ENCODE measurements at places on chromosomes 13 and 19. TPM values are rescaled to one million over a fixed set of nuclear protein-coding genes. Genes with fewer than 3 reads are reported as not detected.

Gene EFNA2
- total RNA-seq, result 34.7 TPM

GRCh38 chr13:101262306-101262705 is 154.0 kb downstream of the NALCN start:
- H3K36me3 ChIP-seq, result no peaks in the 10 kb centered on the region
- H3K4me3 ChIP-seq, result no peak overlapping the region
- no peaks in the 10 kb centered on the region for H3K27me3 ChIP-seq
- no peaks in the 10 kb centered on the region for H3K4me1 ChIP-seq
- DNase-seq, result no peak

GRCh38 chr13:95714142-95714832 is 37.3 kb downstream of the DNAJC3 start:
- H3K4me3 ChIP-seq, result no peak overlapping the region
- H3K36me3 ChIP-seq, result no peaks in the 10 kb centered on the region
- H3K27me3 ChIP-seq, result no peaks in the 10 kb centered on the region
- no peaks in the 10 kb centered on the region for H3K4me1 ChIP-seq

GRCh38 chr19:9792206-9793070 is 23.9 kb upstream of the ZNF846 start:
- H3K27me3 ChIP-seq, result peaks cover 5% of the 10 kb centered on the region
- no peak overlapping the region for H3K27ac ChIP-seq
- peaks cover 12% of the 10 kb centered on the region for H3K4me1 ChIP-seq
- DNase-seq, result peak; percentile 99
- no peaks in the 10 kb centered on the region for H3K36me3 ChIP-seq
- H3K4me3 ChIP-seq, result peak overlapping the region; percentile 88

Gene WASF3
- 106 TPM for total RNA-seq

Gene GARIN5A
- total RNA-seq, result 8.4 TPM

Gene GAPDHS
- total RNA-seq, result not detected

- peaks cover 7% of the 10 kb centered on the region for H3K4me1 ChIP-seq
- peak; percentile 73 for DNase-seq
- no peaks in the 10 kb centered on the region for H3K36me3 ChIP-seq
- no peaks in the 10 kb centered on the region for H3K27me3 ChIP-seq
Measured at GRCh38 chr19:36140304-36141038, 605 bp downstream of the CAPNS1 start.

Gene SIGLECL1
- total RNA-seq, result not detected

Gene CEBPA
- total RNA-seq, result 2.9 TPM

DNA sequence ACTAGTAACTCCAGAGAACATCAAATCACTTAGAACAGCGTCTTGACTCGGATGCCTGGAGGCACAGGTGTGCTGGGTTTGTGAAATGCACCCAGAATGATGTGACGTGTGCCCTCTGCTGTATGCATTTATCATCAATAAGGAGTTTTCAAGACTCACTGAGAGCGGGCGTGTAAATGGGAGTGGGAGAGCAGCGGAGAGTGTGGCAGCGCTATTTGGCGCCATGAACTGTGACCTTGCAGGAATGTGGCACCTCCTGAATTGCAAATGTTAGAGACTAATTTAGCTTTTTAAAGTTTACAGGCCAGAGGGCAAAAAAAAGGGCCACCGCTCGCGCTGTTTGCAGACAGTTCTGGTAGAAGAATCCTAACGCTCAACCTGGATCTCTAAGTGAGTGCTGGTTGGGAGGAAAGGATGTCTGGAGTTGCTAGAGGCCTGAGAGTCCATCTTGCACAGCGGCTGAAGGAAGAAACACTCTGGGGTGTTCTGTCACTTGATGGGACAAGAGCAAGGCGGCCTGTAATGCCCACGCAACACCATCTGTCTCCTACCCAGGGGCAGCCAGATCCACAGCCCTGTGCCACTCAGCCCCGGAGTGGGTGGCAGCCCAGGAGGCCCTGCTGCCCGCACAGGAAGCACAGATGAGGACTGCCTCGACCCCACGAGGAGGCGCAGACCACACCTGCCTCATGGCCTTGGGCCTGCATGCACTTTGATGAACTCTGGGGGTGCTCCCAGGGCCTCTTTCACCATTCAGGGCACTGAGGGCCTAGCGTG is 19.7 kb downstream of the RANBP3 start:
- no peaks in the 10 kb centered on the region for H3K36me3 ChIP-seq
- no peak overlapping the region for H3K27ac ChIP-seq
- H3K4me3 ChIP-seq, result no peak overlapping the region

GRCh38 chr13:81582381-81582780 is 1241.5 kb upstream of the SPRY2 start:
- no peak overlapping the region for H3K4me3 ChIP-seq
- H3K27me3 ChIP-seq, result no peaks in the 10 kb centered on the region
- peaks cover 3% of the 10 kb centered on the region for H3K4me1 ChIP-seq
- DNase-seq, result no peak
- no peak overlapping the region for H3K27ac ChIP-seq
- no peaks in the 10 kb centered on the region for H3K36me3 ChIP-seq

GRCh38 chr13:32340914-32341313 is 25.6 kb downstream of the BRCA2 start:
- H3K27ac ChIP-seq, result no peak overlapping the region
- H3K4me3 ChIP-seq, result no peak overlapping the region
- H3K27me3 ChIP-seq, result no peaks in the 10 kb centered on the region
- H3K36me3 ChIP-seq, result peaks cover 21% of the 10 kb centered on the region
- no peak for DNase-seq

DNA sequence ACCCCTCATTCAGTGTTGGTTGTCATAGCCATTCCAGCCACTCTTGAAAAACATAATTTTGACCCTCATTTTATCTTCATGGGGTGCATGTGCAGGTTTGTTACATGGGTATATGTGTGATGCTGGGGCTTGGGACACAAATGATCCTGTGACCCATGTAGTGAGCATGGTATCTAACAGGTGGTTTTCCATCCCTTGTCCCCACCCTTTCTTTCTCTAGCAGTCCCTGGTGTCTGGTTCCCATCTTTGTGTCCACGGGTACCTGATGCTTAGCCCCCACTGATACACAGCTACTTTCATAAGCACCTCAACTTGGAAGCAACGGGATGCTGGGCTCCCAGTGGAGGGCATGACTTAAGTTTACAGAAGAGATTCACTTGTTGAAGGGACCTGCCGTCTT is 373.5 kb downstream of the UQCRFS1 start:
- H3K4me1 ChIP-seq, result no peaks in the 10 kb centered on the region
- no peak overlapping the region for H3K4me3 ChIP-seq
- H3K27me3 ChIP-seq, result no peaks in the 10 kb centered on the region
- H3K27ac ChIP-seq, result no peak overlapping the region

GRCh38 chr13:60945396-60945795 is 470.3 kb downstream of the PCDH20 start:
- H3K36me3 ChIP-seq, result no peaks in the 10 kb centered on the region
- no peak overlapping the region for H3K27ac ChIP-seq
- no peak overlapping the region for H3K4me3 ChIP-seq
- H3K4me1 ChIP-seq, result no peaks in the 10 kb centered on the region

DNA sequence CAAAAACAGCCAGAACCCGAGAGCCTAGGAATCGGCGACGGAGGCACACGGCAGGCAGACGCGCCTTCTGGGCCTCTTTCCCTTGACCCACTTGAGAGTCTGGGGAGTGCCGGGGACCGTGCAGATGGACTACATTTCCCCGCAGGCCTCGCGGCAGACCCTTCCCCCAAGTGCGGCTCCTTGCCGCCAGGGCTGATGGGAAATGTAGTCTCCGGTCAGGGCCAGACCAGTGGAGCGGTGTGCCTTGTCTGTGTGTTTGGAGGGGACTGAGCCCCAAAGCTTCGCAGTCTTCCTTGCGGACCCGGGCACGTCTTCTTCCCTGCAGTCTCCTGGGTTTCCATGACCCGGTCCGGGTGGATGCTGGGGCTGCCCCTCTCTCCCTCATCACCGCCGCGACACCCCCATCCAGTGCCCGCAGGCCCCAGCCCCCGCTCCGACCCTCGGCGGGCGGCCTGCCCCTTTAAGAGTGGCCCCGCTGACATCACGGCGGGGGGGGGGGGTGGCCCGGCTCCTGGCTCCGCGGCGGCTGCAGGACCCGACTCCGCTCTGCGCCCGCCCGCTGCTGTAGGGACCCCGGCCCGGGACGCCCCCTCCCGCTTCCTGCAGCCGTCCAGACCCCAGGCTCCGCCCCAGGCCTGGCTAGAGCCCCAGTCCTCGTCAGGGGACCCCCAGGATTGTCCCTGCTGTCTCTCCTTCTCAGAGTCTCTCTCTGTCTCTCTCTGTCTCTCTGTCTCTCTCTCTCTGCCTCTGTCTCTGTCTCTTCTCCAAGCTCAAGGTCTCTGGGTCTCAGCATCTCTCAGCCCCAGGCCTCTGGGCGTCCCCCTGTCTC is 758 bp upstream of the CACNG7 start:
- H3K4me1 ChIP-seq, result peaks cover 9% of the 10 kb centered on the region
- no peaks in the 10 kb centered on the region for H3K36me3 ChIP-seq
- H3K4me3 ChIP-seq, result peak overlapping the region; percentile 99
- peak; percentile 88 for DNase-seq
- H3K27ac ChIP-seq, result no peak overlapping the region

Gene IGFL2
- not detected for total RNA-seq

DNA sequence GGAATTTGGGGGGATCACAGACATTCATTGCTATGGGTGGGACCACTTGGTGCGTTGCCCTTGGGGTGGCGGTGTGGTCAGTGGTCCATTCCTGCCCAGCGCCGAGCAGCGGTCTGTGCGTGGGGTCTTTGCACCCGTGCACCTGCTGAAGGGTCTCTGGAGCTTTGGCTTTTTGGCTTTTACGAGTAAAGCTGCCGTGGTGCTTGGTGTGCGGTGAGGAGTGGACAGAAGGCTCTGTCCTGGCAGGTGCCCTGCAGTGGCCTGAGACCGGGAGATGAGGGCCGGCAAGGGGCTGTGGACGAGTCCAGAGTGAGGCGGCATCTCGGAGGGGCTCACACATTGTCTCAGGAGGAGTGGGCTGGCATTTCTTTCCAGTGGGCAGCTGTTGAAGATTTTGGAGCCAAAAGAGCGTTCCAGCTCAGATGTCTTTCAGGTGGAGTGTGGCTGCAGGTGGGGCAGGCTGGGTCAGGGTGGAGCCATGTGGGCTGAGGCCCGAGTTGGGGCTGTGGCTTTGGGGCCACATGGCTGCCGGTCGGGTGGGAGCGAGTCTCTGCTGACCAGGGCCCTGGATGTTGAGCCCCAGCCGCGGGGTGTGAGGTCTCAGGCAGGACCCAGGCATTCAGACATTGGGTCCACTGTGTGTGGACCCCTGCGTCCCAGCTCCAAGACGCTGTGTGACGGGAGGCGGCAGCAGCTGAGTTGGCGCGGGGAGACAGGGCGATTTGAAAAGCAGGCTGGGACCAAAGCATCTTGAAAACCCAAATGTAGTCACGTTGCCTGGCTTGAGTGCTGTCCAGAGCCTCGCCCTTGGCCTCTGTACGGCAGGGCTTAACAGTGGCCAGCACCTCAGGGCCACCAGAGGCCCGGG is 11.7 kb downstream of the GNA11 start:
- no peaks in the 10 kb centered on the region for H3K4me1 ChIP-seq
- no peak for DNase-seq
- no peak overlapping the region for H3K4me3 ChIP-seq
- H3K36me3 ChIP-seq, result no peaks in the 10 kb centered on the region
- H3K27me3 ChIP-seq, result no peaks in the 10 kb centered on the region

Gene FFAR1
- not detected for total RNA-seq

- peak overlapping the region; percentile 29 for H3K4me3 ChIP-seq
- H3K4me1 ChIP-seq, result peaks cover 59% of the 10 kb centered on the region
- H3K36me3 ChIP-seq, result no peaks in the 10 kb centered on the region
- no peak overlapping the region for H3K27ac ChIP-seq
- peaks cover 100% of the 10 kb centered on the region for H3K27me3 ChIP-seq
Measured at GRCh38 chr13:27968316-27969081, 616 bp downstream of the CDX2 start.

Gene ZNF230
- 4.7 TPM for total RNA-seq

Gene TBXA2R
- 0.09 TPM for total RNA-seq

GRCh38 chr13:73254827-73255226 is 196.0 kb downstream of the KLF5 start:
- no peak overlapping the region for H3K27ac ChIP-seq
- peaks cover 25% of the 10 kb centered on the region for H3K4me1 ChIP-seq
- no peak for DNase-seq

Gene CGB8
- total RNA-seq, result not detected

DNA sequence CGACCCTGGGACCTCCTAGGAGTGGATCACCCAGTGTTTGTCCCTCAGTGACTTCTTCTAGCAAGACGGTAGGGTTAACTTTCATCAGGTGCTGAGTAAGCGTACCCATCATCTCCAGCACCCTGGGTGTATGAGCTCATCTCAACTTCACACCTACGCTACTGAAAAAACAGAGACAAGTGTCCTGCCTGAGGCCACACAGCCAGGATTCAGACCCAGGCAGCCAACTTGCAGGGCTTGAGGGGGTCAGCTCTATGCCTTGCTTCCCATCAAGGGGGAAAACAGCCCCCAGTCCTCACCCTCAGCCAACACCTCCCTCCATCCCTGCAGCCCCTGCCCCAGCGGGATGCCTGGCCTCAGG is 4.6 kb downstream of the TLE2 start:
- no peaks in the 10 kb centered on the region for H3K36me3 ChIP-seq
- peaks cover 69% of the 10 kb centered on the region for H3K27me3 ChIP-seq
- peak overlapping the region; percentile 25 for H3K4me3 ChIP-seq
- DNase-seq, result no peak

DNA sequence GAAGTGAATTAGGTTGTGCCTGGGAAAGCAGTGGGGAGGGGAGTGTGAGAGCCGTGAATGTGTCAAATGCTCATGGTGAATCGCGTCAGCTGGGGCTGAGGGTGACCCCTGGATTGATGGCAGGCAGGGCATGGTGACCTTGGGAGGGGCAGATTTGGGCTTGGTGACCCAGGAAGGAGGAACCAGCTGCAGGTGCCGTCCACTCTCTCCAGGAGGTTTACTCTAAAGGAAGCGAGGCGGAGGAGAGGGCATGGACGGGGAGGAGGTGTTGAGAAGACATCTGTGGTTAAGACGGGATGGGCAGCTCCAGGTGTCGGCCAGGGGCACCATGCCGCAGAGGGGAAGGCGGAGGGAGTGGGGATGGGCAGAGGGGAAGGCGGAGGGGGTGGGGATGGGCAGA is 28.7 kb downstream of the TMEM255B start:
- H3K27me3 ChIP-seq, result no peaks in the 10 kb centered on the region
- no peak overlapping the region for H3K27ac ChIP-seq
- no peaks in the 10 kb centered on the region for H3K36me3 ChIP-seq
- no peak overlapping the region for H3K4me3 ChIP-seq
- no peak for DNase-seq

GRCh38 chr13:44040070-44040817 is 160.5 kb downstream of the LACC1 start:
- no peaks in the 10 kb centered on the region for H3K27me3 ChIP-seq
- no peak overlapping the region for H3K27ac ChIP-seq

- H3K27ac ChIP-seq, result no peak overlapping the region
- H3K36me3 ChIP-seq, result no peaks in the 10 kb centered on the region
- no peak overlapping the region for H3K4me3 ChIP-seq
- DNase-seq, result no peak
- H3K27me3 ChIP-seq, result no peaks in the 10 kb centered on the region
- no peaks in the 10 kb centered on the region for H3K4me1 ChIP-seq
Measured at GRCh38 chr13:95447814-95448213, 104.7 kb upstream of the CLDN10 start.

DNA sequence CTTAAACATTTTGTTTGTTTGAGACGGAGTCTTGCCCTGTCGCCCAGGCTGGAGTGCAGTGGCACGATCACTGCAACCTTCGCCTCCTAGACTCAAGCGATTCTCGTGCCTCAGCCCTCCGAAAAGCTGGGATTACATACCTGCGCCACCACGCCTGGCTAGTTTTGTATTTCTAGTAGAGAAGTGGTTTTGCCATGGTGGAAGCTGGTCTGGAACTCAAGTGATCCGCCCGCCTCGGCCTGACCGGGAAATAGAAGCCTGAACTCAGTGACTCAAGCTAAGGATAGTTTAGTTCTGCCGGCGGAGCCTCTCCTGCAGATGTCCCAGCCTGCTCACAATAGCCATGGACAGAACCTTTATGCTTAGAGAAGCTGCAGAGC is 53.0 kb upstream of the ZNF254 start:
- peak overlapping the region; percentile 92 for H3K4me3 ChIP-seq
- peak; percentile 46 for DNase-seq
- peak overlapping the region; percentile 97 for H3K27ac ChIP-seq

Data from neural progenitor cell (in vitro differentiated cells).